Activated gamma-delta T cell treated with Interleukin-2 at 50 U/mL for 16 hours (primary cell): ENCODE measurements at places on chromosomes 13 and 19.

- no peak for DNase-seq
Measured at GRCh38 chr19:37148214-37148613, 24.3 kb downstream of the ZNF585A start.

- DNase-seq, result no peak
Measured at GRCh38 chr19:8811315-8812172, 20.6 kb downstream of the ZNF558 start.

- no peak for DNase-seq
Measured at GRCh38 chr19:55677572-55678028, 2.6 kb downstream of the EPN1 start.

DNA sequence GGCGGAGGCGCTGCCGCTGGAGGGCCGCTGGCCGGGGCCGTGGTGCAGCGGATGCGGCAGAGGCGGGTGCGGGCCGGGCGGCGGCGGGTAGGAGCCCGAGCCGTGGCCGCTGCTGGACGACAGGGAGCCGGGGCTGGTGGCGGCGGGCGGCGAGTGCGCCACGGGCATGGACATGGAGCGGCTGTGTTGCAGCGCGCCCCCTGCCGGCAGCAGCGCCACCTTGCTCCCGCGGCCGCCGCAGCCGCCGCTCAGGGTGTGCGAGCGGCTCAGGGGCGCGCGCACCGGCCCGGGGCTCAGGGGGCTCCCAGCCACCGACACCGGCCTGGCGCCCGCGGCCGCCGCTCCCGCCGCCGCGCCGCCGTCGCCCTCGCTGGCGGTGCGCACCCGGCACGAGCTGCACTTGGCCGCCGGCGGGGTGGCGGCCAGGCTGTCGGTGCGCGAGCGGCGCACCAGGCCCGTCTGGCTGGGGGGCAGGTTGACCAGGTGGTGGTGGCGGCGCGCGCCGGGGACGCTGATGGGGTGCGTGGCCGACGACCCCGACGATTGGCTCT lies 1.7 kb downstream of the IRS2 start:
- peak; percentile 57 for DNase-seq

DNA sequence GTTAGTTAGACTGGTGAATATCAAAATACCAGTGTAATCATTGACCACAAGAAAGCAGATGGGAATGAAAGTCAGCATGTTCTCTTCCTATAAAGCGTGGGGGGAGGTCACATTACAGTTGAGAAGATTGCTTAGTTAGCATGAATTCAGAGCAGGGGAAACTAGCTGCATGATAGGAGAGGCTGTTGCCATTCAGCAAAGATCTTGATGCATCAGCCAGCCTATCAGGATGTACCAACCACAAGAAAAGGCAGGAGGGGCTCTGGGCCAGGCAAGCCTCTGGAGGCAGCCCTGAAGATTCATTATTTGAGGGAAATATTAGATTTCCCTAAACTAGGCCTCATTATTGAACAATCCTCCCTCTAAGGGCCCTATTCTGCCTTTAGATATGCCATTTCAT lies 5.0 kb upstream of the MTMR6 start:
- DNase-seq, result no peak

GRCh38 chr19:10207026-10207425 lies 12.3 kb upstream of the DNMT1 start:
- no peak for DNase-seq

- DNase-seq, result no peak
Measured at GRCh38 chr19:38795549-38795948, 6.5 kb downstream of the LGALS7B start.

DNA sequence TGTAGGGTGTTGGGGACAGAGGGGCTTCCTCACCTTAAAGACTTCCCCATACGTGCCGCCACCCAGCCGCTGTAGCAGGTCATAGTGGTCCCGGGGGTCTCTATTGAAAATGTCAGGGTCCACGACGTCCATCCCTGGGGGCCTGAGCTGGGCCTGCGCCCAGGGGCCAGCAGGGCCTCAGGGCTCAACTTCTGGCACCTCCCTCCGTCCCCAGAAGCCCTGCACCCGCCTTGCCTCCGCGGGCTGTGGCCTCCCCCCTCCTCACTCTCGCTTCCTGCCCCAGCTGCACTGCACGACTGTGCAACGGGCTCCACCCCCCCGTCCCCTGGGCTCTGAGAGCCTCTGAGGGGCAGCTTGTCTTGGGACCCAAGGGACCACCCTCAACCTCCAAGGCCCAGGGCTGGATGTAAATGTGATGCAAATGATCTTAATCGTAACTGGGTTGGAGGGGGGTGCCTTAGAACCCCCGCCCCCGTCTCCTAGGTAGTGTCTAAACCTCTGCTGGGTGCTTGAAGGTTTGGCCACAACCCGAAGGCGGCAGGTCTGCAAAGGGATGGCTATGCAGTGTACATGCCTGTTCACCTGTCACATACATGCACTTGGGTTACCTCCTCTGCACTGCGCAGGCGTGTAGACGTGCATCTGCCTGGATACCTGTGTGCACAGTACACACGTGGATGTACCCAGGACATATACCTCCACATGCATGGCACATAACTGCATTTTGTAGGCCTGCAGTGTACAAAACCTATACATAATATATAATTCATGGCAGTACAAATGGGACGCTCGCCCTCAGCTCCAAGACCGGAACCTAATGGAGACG lies at the start of gene MAP4K1:
Gene MAP4K1, minus strand, starts transcription at position 190 of the 826 bp plus-strand sequence. Its CDS starts 58 bp downstream, at position 132.
- peak; percentile 73 for DNase-seq

- no peak for DNase-seq
Measured at GRCh38 chr13:31129419-31129818, 32.3 kb downstream of the HSPH1 start.

- DNase-seq, result no peak
Measured at GRCh38 chr19:54429176-54429495, 13.9 kb downstream of the TTYH1 start.

DNA sequence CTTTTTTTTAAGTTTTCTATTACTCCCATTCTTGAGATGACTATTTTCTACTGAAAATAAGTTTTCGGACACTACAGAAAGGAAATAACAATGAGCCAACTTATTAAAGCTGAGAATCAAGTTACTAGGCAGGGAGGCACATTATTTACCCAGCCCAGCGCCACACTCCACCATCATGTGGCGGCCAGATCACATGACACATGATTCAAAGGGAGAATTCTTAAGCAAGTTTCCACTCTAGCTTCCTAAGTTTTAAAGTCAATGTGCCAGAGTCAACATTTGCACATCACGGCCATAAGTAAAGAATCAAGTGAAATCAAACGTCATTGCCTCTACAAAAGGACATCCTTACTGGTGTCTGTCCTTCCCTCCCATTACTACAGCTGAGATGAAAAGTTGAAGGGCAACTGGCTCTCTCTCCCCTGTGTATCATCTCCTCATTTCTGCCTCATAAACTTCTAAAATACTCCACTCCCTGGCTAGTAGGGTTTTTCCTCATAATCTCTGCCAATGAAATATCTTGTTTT lies 81.7 kb downstream of the KLF12 start:
- DNase-seq, result no peak

DNA sequence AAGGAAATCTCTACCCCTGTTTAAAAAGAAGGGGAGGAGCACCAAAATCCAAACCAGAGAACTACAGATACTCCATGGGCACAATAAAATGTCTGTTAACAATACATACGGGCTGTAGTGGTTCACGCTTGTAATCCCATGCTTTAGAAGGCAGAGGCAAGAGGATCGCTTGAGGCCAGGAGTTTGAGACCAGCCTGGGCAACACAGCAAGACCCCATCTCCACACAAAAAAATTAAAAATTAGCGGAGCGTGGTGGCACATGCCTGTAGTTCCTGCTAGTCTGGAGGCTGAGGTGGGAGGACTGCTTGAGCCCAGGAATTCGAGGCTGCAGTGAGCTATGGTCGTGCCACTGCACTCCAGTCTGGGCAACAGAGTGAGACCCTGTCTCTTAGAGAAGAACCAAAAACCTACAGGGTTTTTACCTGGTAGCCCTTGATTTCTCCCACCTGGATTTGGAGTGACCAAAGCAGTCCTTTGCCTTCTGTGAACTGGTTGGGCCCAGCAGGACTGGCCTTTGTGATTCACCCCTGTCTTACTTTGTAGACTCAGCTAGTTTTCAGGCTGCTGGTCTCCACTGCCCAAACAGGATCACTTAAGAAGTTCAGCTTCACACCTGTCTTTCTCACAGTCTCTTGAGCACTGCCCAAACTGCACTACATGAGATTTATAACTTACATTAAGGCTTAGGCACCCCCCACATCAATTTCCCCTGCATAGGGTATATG lies 38.7 kb upstream of the FLT1 start:
- DNase-seq, result no peak

GRCh38 chr13:84873951-84874350 lies 925.3 kb downstream of the SLITRK6 start:
- no peak for DNase-seq

DNA sequence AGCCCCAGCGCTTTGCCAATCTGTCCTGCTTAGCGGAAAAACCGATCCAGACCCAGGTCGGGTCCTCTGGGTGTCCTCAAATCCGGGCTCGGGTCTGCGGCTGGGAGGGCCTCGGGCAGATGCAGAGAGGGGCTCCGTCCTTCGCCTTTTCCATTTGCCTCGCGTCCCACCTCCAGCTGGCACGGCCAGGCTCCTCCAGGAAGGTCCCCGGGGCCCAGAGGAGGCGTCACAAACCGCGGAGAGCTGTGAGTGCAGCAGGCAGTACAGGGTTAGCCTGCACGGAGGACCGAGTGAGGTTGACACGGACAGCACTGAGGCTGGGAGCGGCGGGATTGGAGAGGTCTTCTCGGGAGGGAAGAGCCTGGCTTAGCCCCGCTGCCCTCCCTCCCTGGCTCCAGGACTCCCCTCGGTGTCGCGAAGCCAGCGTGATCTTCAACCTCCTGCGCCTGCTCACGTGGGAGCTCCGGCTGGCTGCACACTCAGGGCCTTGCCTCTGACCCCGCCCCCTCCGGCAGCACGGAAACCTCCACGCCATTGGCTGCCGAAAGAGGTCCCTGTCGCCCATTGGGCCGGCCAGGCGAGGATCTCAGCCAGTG lies 2.8 kb upstream of the IFNL2 start:
- no peak for DNase-seq

DNA sequence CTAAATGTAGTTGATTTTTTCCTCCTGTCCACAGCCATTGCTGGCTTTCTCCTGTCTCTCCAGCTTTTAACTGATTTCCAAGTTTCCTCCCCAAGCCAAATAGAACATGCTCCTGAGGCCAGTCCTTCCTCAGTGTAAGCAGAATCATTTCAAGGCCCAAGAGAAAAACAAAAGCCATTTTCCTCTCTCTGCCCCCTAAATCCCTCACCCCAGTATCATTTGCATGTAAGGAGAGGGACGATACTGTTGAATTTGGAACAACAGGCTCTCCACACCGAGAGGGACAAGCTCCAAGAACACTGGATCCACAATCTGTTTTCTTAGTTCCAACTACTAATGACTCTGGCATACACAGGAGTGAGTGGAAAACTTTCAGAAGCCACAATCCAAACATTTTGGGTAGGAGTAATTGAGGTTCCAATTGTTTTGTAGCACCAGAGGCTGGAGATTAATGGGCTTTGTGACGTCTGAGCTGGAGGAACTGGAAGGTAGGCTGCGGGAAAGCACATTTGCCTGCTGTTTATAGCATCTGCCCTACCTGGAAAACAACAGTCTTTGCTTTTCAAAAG lies 156.8 kb downstream of the FLT1 start:
- no peak for DNase-seq

DNA sequence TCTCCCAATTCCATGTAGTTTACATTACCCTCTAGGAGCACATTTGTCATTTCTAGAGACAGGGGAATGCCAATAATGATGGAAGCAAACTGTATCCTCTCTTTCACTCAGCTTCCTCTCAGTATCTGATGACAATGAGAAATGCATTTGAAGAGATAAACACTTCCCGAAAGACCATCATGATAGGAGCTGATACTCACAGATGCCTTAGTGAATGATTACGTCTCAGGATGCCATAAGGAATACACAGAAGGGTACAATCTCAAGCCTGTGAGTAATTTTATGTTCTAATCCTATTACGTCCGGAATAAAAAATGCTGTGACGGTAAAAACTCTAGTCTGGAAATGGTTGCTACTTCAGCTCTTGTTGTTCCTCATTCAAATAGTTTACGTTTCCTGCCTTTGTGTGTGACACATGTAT lies 663.8 kb upstream of the MIR17HG start:
- DNase-seq, result no peak

DNA sequence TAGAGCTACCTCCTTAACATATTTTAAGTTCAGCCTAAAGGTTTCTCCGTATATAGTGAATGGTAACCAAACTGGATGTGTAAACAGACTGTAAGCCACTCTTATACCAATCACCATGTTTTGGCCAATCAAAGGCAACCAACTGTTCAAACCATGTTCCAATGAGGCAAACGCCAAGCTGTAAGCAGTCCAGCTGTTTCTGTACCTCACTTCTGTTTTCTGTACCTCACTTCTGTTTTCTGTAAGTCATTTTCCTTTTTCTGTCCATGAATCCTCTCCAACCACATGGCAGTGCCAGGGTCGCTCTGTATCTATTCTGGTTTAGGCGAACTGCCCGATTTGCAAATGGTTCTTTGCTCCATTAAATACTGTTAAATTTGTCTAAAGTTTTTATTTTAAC lies 24.4 kb downstream of the COMMD6 start:
- DNase-seq, result no peak

DNA sequence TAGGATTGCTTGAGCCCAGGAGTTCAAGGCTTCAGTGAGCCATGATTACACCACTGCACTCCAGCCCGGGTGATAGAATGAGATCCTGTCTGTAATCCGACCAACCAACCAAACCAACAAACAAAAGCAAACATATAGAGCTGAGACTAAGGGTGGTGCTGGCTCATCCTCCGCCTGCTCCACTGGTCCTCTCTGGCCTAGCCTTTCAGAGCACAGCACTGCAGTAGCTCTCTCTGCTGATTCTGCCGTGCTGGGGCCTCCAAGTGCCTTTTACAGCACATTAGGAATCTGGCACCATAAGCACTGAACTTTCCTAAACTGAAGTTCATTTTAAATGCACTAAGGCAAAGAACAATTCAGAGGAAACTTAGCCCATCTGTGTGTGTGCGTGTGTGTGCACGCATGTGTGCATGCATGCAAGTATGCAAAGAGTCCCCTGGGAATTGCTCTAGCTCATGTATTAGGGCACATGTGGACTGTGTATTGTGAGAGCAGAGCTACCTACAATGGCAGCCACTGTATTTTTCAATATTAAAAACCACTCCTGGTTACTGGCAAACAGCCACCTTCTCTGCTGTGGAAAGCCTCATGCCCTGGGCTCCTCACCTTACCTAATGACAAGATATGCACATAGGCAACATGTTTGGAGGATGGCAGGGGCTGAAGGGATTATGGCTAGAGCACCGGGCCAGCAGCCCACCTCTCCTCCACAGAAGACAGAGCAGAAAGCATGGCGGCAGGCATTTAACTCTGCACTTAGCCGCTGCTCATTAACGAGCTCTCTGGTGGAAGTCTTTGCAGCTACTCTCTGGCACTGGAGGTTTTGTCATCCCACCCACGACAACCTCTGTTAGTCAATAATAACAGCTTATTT lies 223.1 kb upstream of the TSHZ3 start:
- DNase-seq, result no peak

DNA sequence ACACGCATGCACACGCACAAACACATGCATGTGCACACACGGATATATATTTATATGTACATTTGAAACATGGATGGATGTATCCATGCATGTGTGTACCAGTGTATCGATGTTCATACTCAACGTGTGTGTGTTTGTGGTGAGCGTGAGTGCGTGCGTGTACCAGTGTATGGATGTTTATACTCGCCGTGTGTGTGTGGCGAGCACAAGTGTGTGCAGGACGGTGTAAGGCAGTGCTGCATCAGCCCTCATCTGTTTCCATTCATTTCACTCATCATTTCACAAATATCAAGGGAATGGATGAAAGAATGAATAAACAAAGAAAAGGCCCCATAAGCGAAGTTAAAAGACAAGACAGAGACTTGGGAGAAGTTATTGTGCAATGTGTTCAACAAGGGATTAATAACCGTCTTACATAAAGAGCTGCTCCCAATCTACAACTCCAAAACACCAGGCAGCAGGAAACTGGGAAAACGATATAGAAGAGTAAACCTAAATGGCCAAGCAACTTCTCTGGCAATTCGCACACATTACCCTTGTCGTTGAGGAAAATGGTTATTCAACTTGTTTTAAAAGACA lies 21.7 kb upstream of the MIER2 start:
- DNase-seq, result no peak
